ENCODE measurements at places on chromosomes 2 and 18.

DNA sequence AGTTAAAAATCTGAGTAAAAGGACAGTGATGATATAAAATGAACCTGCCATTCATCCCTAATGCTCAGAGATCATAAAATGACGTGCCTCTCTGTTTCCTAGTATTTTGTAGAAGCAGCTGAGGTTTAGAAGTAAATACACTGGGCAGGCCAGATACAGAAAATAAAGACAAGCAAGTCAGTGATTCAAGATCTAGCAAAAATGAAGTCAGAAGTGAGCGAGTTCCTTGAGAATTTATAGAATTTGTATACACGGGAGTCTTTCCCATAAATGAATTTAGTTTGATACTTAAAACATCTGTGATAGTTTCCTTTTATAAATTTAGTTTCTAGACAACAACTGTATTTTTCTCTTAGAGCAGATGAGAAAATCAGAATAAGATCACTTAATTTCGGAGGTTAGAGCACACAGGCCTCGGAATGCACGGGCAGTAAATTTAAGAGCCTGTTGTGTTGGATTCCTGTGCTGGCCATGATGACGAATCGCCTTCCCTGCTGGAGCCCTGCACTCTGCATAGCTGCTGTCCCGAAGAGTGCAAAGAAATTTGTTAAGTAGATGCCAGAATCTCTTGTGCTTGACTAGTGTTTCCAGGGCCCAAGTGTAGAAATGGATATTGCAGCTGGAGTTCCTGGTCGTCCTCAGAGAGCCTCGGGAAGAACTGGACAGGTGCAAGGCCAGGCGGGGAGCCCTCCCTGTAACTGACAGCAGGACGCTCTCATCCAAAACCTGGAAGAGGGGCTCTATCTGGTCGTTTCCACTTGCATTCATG lies 83.7 kb upstream of the RBM44 start:
- DNase-seq = no peak

DNA sequence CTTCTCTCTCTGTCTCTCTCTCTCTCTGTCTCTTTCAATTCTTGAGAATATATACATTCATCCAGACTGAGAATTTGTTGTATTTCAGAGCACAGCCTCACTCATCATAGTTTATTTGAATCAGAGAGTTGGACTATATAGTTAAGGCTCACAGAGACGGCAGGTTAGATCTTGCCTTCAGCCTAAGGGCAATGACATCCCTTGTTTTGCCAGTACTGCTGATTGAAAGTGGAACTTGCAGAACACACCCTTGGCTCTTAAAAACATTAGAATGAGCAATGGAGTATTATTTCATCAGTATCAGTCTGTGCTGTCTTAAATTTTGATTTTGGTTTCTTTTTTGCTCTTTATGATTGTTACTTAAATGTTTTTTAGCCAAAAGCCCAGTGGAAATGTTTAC lies 62.0 kb upstream of the DSG1 start:
- DNase-seq = no peak

- DNase-seq = no peak
Observed at GRCh38 chr18:40152859-40153258, 1802.2 kb upstream of the PIK3C3 start.

DNA sequence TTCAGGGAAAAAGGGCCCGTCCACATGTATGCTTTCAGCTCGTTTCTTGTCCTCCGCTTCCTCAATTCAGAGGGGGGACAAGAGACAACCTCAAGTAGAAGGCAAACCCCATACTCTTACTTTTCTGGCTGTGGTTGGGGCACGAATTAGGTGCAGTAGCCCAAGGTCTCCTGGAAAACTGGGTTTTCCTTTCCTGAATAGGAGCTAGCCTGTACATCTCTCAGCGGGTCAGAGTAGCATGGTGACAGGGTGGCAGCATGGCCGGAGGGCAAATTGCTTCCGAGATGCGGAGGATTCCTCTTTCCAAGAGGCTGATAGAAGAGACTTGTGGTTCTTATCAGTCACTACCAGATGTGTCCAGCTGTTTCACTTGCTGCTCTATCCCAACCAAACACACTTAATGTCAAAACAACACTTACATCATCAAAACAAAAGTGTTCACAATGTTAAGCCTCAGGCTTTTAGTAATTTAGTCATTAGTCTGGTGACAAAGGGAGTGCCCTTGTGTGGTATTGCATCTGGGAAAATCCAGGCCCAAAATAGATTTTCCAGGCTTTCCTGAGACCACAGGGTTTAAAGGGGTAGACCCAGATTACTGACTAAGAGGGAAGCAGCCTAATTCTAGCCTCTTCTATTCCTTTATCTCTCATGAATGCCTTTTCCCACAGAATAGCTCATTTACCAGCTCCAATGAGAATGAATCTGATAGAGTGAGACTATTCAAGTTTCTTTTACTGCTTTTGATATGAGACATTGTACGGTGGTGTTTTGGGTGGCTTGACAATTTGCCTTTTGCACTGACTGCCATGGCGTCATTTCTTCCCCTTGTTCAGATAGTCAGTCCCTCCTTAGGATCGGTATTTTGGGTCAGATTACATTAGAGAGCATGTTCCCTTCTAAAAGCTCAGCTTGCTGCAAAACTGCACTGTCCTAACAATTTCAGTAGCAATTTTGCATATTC lies 162.0 kb downstream of the LTBP1 start:
- no peak for DNase-seq

DNA sequence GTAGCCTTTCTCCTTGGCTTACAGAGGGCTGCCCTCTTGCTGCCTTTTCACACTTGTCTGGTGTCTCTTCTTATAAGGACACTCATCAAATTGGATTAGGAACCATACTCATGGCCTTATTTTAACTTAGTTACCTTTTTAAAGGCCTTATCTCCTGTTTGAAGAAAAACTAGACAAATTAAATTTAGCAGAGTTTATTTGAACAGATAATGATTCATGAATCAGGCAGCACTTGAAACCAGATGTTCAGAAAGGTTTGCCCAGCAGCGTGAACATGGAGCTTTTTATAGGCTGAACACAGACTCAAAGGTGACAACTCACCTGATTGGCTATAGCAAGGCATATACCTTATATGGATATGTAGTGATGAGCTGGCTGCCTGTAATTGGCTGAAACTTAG lies 238.0 kb downstream of the GULP1 start:
- DNase-seq = no peak

- DNase-seq = no peak
Observed at GRCh38 chr2:153391131-153391530, 87.4 kb downstream of the RPRM start.

GRCh38 chr2:151165105-151165684 lies 96.5 kb downstream of the RBM43 start:
- no peak for DNase-seq

GRCh38 chr2:20432714-20433113 lies 14.2 kb upstream of the RHOB start:
- no peak for DNase-seq

DNA sequence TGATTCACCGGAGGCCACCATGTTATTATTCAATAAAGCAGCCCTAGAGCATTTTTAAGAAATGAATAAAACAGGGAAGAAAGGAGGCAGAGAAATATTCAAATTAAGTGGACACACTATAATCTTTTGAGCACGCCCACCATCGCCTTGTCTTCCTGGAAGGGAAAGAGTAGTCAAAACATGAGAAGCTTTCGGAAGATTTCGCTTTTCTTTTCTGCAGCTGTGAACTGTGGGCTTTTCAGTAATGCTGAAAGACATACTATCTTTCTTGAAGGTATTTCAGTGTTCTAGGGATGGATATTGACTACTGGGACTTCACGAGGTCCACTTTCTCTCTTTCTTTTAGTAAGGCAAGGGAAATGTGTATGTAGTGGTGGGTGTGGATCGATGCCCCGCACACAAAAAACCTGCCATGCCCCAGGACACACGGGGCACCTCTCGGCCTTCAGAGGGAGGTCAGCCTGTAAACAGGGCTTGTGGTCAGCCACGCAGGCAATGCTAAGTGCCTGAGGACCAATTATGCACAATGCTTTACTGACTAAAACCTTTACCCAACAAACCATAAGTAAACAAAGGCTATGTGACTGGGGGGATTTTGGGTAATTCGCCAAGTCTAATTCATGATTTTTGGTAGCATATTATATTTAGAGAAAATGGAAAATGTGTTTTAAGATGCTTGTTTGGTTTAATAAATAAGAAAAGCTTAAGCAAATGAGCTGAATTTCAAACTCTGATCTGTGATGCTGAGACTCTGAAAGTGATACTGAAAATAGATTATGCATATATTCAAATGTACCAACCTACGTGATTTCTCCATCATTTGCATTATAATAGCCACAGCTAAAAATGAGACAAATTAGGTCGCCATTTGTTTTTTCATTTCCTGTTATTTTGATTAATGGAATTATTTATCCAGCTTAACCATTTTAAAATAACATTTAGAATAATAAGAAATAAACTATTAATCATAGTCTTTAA lies 130.5 kb downstream of the ZNF516 start:
- no peak for DNase-seq

GRCh38 chr2:9333591-9334171 lies 89.6 kb downstream of the ITGB1BP1 start:
- DNase-seq = no peak

DNA sequence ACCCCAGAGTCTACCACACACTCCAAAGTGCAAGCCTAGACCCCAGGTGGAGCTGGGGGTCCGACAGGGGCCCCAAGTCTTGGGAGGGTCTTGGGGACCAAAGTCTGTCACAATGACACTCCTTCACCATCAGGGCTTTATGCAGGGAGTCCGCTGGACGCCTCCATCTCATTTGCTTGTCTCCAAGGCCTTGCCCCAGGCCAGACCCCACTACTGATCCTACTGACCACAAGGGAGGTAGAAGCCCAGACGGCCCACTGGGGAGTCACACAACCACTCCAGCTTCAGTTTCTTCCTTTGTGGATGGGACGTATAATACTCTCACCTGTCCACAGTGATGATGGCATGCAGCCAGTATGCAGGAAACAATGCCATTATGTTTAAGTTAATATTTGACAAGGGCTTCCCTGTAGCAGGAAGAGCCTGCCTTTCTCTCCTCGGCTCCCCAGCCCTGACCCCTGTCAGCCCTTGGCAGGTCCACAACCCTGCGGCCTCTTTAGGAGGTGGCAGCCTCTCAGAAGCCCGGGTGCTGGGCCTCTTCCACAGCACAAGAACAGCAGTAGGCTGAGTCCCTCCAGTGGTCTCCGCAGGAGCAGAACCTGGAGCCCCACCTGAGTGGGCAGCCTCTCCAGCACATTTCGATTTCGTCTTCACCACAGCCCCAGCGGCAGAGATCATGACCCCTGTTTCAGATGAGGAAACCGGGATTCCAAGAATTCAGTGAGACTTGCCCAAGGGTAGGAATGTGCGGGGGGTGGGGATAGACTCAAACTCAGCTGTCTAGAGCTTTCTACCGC lies 6.5 kb downstream of the BIN1 start:
- no peak for DNase-seq

GRCh38 chr2:216031960-216032689 lies 18.8 kb upstream of the MREG start:
- DNase-seq = no peak

DNA sequence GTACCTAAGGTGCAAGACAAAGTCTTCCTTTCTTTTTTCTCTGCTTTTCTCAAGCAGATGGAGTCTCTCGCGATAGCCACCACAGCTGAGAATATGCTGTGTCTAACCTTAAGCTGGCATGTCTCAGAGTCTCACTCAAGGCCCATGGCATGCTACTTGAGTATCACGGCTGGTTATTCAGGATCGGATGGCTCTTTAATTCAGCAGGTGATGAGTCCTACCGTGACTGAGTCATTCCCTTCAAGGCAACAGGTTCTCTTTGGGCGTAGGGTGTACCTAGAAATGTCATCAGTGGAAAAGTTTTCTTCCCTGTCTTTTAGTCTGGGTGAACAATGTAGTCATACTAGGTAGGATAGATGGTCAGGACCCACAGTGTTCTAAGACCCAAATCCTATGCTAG lies 136.2 kb downstream of the DIS3L2 start:
- DNase-seq = no peak

DNA sequence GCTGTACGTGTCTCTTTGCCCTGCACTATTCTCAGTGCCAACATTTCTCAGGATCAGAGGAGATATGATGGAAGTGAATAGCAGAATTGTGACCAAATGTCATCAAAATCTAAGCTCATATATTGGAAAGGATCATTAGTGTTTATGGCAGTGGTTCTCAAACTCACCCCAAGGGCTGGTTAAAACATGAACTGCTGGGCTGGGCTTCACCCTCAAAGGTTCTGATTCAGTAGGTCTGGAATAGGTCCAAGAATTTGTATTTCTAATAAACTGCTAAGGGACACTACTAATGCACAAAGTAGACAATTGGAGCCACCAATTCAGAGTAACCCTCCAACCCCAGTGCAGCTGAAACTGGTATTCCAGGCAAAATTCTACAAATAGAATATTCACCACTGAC lies 317.9 kb upstream of the UBE2E3 start:
- no peak for DNase-seq

DNA sequence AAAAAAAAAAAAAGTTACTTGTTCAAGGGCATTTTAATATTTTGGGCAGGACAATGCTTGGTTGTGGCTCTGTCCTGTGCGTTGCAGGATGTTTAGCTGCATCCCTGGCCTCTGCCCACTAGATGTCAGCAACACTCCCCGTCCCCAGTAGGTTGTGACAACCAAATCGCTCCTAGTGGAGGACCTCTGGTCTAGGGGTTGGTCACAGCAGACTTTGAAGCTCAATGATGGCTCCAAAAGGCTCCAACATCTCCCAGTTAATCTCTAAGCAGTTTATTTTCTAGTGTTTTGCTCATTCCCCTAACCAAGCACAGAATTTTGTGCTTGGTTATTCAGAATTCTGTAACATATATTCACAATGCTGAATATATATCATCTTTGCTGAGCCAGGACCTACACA lies 67.0 kb downstream of the CHRNA1 start:
- DNase-seq = peak; percentile 66

DNA sequence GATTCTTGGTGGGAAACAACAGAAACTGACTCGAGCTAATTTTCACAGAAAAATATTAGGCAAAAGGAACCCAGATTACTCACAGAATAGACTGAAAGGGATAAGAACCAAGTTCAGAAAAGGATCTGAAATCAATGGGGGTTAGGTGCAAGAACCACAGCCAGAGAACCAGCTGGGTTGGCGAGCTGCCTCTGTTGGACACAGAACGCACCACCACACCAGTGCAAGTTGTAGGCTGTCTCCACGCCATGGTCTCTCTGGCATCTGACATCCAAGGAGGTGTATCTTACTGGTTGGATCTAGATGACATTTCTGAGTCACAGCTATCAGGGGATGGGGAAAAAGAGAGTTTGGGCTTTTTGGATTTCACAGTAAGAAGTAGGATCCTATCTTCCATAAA lies 18.6 kb upstream of the ONECUT2 start:
- DNase-seq = no peak

Data from CD4-positive, alpha-beta T cell treated with Interleukin-6 at 100 ng/mL for 8 hours (primary cell).